ENCODE measurements at places on chromosomes 6 and 20. TPM values are rescaled to one million over a fixed set of nuclear protein-coding genes. Genes with fewer than 3 reads are reported as not detected.

Gene WFDC13
- not detected for total RNA-seq

Gene SIRPB2
- not detected for total RNA-seq

Gene DDRGK1
- 63.0 TPM for total RNA-seq

Gene AVP
- not detected for total RNA-seq

Gene RCAN2
- 4.0 TPM for total RNA-seq

Gene ANKRD66
- total RNA-seq = not detected

Gene PLEKHG1
- 69.3 TPM for total RNA-seq

Data from mesothelial cell of epicardium (in vitro differentiated cells).